Stimulated activated CD4-positive, alpha-beta T cell treated with anti-CD3 and anti-CD28 coated beads, Interleukin-1b, Interleukin-23, amount 100 ng/mL, for 4 hours (primary cell): ENCODE measurements at places on chromosomes 4 and X.

- DNase-seq: no peak
Measured at GRCh38 chr4:4267981-4268380, 20.0 kb upstream of the TMEM128 start.

DNA sequence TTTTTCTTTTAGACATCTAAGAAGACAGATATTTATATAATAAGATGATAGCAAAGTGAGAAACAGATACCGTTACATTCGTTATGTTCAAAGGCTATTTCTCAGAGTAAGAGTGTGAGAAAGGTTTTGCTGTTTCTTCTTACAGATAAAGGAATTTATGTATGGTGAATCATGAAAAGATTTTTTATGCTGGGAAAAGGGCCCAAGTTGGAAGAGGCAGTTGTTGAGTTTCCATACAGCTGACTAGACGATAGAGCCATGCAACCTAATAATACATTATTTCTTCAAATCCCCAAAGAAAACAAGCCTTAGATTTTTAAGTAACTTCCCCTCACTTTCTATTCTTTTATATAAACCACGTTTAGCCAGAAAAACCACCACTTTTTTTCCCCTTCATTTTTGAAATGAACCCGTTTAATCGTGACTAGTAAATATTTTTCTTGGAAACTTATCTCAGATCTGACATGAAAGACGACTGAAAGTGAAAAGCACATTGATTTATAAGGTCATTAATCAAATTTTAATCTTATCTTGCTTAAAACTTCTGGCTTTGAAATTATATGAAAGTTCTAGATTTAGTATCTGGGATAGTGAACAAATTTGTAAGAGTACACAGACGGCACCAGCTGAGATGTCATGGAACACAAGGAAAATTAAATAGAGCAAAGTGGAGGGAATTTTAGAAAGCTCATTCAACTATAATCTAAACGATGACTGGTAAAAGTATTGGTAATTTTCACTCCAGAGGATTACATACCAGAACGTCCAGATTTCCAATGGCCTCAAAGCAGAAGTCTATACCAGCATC, 10.9 kb downstream of the ADH6 start:
- DNase-seq: no peak

DNA sequence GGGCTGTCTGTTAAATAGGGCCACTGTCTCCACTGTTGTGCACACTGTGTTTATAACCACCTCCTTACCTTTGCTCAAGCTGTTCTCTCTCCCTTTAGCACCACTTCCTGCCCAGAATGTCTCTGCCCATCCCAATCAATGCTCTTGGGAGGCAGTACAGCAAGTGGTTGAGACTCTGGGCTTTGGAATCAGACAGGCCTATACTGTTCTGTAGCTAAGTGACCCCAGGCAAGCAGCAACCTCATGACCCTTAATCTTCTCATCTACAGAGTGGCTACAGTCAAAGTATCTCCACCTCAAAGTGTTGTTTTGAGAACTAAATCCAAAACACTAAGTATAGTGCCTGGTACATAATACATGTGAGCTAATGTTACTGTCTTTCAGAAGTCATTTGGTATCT, 3.8 kb upstream of the TXK start:
- no peak for DNase-seq

DNA sequence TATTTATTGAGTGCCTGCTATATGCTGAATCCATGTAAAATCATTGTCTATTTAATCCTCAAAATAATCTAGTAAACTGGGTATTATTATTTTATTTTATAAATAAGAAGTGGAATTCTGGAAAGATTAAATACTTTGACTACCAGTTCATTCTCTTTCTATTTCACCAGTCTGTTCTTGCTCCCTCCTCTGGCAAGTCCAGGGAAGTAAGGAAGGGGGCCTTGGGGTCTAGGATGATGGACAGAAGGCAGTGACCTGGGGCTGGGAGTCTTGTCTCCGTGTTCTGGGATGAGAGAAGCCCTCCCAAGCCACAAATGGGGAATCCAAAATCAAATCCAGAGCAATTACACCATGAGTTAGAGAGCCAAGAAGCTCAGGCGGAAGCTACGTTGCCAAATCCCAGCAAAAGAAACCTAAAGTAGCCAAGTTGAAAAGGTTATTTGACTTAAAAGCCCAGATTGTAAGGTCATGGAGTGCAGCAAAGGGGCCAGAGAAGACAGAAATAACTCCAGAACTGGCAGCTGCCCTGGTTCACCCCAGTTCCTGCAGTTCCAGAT, 28.3 kb upstream of the PARM1 start:
- DNase-seq: no peak

DNA sequence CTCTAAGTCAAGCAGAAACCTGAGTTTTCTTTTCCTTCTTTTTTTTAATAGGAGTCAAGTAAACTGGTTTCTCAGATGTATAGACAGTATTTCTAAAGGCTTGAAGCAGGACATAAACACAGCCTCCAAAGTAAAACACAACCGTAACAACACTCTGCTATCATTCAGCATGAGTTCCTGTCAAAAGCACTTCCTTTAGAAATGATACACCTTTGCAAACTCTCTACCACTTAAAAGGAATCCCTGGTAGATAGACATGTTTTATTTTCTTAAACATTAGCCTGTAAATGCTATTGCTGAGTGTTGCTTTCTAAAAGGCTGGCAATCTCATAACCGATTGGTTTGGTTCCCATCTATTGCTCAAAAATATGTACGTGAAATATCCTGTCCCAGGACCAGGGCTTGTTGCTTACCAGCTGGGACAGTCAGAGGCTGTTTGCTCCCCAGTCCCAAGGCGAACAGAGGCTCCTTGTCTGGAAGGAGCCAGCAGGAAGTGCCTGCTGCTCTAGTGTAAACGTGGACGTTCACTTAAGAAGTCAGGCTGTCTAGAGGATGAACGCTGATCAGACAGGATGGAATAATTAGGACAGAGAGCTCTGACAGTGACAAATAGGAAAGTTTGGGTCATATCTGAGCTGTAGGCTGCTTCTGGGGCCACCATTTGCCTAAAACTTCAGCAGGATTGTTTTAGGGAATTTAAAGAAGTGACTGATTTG, 173.9 kb upstream of the KLF3 start:
- DNase-seq: no peak

GRCh38 chrX:115491766-115492165, 69.2 kb upstream of the PLS3 start:
- no peak for DNase-seq

GRCh38 chr4:116064331-116064730, 950.9 kb upstream of the NDST4 start:
- no peak for DNase-seq

DNA sequence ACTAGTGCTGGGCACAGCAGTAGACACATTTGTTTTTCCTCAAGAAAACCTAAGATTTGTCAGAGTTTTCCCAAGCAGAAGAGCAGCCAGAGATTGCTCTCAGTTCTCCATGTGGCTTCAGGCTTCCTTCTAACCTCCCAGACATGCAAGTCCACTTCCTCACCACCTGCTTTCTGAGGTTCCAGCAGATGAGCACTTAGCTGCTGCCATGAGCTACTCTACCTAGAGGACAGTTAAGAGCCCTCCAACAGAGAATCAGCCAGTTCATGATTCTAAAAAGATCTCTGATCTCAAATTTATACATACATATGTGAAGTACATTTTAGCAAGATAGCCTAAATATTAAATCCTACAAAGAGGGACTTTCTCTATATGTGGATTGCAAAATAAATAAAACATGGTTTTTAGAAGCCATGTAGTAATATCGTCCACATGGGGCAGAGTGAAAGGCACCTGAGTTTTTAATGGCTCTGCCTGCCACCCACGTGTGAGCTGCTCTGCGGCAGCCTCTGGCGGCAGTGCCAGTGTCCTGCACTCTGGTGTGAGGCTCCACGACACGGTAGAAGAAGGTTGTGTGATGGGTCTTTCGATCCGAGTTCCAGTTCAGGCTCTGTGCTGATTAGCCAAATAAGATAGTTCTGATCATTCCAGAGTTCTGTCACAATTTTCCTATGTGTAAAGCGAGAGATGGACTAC, 10.3 kb downstream of the CYP4V2 start:
- DNase-seq: peak; percentile 31
